NCI-H187 (cell line): ENCODE measurements at places on chromosomes 7 and 10.

- no peak for DNase-seq
These were observed 824.5 kb downstream of the CCSER2 start for GRCh38 chr10:85152911-85153310.

DNA sequence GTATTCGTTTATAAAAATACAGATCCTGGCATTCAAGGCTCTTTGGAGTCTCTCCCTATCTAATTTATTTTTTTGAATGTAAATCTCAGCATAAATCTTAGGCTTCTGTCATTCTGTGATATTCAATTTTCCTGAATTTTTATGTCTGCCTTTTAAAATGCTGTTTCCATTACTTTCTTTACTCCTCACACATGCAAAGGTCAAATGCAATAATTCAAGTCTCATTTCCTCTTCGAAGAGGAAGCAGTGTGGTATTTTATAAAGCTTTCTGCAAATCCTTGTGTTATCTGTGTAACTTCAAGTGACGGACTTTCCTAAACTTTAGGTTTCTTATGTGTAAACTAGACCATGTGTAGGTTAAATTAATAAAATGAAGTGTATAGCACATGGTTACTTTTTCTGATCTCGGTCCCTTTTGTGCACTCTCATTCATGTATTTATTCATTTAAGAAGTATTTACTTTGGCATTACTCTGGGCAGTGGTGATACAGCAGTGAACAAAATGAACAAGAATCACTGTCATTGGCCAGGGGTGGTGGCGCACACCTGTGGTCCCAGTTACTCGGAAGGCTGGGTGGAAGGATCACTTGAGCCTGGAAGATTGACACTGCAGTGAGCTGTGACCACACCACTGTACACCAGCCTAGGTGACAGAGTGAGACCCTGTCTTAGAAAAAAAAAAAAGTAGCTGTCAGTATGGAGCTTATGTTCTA is 332.2 kb downstream of the EXOC4 start:
- no peak for DNase-seq

DNA sequence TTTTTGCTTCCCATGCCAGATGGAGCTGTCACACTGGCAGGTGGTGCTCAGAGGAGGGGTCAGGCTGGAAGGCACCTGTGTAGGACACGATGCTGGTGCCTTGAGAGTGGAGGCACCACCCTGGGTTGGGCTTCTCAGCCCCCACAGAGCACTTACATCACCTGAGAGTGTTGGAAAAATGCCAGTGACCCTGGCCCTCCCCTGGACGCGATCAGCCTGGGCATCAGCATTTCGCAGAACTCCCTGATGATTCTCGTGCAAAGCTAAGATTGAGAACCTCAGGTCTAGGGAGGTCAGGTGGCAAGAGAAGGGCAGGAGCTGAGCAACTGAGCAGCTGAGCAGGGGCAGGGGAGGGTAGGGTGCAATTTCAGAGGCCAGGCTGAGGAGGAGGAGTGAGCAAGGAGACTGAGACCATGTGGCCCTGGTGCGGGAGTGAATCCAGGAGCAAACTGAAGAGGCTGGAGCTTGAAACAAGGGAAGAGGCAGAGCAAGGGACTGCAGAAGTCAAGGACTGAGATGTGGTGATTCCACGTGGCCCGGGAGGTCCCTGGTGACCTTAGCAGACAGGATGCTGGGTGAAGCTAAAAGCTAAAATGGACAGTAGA is 24.7 kb upstream of the GRID1 start:
- DNase-seq = no peak

GRCh38 chr7:138555684-138556083 is 95.6 kb downstream of the TRIM24 start:
- DNase-seq = no peak

GRCh38 chr10:459743-460142 is 229.7 kb downstream of the DIP2C start:
- DNase-seq = no peak

DNA sequence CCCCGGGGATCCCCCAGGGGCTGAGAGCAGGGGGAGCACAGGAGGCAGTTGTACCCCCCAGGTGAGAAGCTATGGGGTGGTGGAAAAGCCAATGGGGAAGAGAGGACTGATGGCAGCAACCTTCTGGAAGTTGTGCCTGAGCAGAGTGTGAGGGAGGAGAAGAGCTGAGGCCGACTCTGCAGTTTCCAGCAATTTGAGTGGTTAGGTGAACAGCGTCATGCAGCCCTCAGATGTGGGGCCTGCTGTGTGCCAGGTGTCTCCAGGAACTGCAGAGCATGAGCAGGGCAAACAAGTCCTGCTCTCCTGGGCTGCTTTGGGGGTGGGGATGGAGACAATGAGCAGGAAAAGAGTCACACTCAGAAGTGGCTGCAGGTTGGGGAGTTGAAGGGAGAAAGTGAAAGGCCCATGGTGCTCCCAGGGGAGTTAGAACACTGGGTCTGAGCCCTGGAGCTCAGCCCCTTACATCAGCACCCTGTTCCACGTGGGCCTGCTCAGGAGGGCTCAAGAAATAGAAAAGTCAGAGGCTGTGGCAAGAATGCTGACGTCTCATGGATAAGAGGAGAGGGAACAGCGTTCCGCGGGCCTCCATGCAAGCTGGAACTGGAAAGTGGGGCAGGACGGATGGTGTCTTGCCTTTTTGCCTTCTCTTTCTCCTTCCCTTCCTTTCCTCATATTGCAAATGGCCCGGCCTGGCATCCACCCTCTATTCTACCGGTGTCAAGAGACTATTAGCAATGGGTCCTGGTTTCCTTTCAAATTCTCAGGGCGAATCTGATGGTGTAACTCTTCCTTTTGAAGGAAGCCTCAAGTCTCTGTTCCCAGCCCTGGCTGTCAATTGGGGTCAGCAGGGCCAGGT is 4.0 kb upstream of the AFAP1L2 start:
- no peak for DNase-seq

DNA sequence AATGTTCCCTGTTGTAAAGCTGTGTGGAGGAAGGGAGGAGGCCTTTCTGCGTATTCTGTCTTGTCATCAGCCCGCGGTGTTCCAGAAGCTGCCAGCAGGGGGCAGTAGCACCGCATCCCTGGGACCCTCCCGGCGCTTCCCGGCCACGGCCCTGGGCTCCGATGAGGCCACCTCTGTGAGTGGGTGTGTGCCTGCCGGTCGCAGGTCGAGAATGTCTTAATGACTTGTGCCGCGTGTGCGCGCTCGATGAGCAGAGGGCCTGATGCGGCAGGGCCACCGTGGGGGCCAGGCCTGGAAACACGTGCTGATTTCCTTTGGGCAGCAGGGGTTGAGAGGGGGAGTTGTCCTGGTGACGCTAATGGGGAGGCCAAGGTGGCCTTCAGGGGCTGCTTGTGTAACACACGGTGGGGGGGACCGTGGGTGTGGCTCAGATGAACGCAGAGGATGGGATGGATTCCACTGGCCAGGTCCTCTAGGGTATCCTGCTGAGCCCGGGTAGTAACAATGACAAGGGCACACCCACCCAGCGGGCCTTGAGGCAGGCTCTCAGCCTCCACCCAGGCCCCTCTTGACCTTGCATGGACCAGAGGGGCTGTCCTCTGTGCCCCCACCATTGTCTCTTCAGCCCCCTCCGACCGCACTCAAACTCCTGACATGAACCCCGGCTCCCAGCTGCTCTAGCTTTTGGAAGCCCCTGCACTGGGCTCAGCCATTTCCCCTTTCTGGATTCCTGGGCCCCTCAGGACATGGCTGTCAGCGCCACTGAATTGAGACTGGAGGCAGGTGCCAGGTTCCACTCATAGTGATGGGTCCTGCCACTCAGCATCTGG is 135.9 kb upstream of the PODXL start:
- DNase-seq = peak; percentile 72

DNA sequence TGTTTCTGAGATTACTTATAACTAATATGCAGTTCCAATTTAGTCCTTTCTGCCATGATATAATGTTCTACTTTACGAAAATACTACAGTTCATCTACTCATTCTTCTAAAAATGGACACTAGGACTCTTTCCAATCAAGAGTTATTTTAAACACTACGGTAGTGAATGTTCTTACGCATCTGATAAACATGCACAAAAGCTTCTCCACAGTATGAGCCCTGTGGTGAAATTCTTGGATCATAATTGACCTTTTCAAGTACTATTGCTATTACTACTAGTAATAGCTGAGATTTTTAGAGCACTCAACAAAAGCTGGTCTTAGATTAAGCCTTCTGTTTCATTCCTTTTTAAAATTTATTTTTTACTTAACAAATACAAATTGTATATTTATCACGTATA is 106.4 kb downstream of the CH25H start:
- DNase-seq = no peak

DNA sequence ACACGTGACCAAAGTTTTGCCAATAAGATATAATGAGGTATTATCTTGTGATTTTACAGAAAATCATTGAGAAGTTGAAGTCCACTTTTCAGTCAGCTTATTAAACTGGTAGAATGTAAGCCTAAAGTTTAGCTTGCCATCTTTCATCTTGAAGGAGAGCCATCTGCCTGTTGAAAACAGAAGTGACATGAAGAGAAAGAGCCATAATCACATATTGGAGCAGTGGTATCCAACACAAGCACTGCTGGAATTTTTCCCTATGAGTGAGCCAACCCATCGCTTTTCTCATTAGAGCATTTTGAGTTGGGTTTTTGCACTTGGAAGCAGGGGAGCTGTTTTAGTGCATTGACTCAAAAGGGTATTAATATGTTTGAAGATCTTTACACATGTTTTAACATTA is 117.6 kb upstream of the FERD3L start:
- DNase-seq = no peak

DNA sequence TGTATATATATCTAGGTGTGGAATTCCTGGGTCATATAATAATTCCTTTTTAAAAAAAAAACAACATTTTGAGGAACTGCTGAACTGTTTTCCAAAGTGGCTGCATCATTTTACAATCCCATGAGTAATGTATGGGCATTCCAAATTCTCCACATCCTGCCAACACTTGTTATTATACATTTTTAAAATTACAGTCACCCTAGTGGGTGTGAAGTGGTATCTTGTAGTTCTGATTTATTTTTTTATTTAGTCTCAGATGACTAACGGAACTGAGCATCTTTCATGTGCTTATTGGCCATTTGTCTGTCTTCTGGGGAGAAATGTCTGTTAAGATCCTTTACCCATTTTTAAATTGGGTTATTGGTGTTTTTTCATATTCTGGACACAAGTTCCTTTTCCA is 12.0 kb upstream of the KLHL7 start:
- no peak for DNase-seq

GRCh38 chr7:2003931-2004812 is 228.6 kb downstream of the MAD1L1 start:
- DNase-seq = no peak

DNA sequence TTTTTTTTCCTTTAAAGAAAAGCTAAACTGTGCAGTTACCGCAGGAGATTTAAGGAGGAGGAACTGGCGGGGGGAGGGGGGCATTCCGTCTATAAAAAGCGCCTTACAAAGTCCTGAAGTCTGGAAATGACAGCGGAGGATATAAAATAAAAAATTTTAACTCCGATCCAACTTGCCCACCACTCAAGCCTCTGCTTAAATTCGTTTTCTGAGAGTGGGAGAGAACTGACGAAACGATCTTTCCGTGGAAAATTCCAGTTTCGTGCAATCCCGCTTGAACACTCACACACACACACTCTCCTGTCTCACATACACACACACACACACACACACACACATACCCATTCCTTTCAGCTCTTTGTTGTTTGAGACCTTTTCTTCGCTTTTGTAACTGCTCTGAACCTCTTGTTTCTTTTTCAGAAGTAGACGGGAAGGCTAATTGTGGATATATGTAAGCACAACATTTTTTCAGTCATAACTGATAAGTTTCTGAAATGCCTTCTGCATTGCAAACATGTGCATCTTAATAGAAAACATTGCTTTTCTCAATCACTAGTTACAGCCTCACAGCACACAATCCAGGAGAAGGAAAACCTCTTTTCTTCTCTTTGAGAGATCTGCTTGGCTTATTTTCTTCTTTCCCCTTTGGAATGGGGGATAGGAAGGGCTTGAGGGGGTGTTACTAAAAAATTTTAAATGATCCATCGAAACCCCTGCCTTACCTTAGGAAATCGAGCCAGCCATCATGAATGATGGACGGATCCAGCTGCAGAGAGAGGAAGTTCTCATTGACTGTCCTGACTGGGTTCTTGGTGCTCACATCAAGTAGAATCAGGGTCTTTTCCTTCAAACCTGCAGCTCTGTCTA is 628 bp downstream of the HPSE2 start:
- no peak for DNase-seq

DNA sequence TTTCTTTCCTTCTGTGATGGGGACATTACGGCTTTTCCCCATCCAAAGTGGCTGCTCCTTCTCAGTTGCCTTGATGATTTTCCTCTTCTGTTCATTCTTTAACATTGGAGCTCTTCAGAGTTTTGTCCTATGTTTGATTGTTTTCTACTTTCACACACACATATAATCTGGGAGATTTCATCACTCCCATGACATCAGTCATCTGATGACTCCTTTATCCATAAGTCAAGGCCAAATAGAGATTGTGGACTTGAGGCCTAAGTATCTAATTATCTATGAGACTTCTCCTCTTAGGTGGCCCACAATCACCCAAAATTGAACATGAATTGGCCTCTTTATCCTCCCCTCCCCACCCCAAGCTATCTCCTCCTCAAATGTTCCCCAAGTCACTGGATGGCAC is 5.3 kb upstream of the COL1A2 start:
- DNase-seq = no peak

- no peak for DNase-seq
These were observed 23.0 kb upstream of the TRIL start for GRCh38 chr7:28981161-28981465.

- DNase-seq = no peak
These were observed 306.2 kb downstream of the GPR37 start for GRCh38 chr7:124459101-124460055.

GRCh38 chr7:151432658-151433521 is 7.1 kb downstream of the CRYGN start:
- DNase-seq = no peak

DNA sequence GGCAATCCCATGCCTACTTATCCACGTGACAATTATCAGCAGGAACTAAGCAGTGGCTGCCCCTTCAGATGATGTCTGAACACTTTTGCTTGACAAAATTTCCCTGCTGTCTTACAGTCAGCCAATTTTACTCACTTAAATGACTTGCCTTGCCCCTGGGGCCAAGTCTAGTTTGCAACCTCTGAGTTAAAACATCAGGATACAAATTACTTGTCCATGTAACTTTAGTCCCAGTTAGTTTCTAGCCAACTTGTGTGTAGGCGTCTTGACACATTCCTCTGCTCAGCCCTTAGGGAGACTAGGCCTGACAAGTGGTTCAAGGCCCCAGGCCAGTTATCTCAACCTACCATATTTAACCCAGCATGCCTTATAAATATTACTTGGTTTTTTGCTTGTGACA is 11.6 kb upstream of the TYSND1 start:
- DNase-seq = no peak

- DNase-seq = no peak
These were observed 114.2 kb upstream of the DGKB start for GRCh38 chr7:15016766-15017165.

GRCh38 chr10:89563861-89564478 is 28.6 kb upstream of the SLC16A12 start:
- DNase-seq = no peak

GRCh38 chr10:30490289-30491000 is 56.5 kb downstream of the MAP3K8 start:
- DNase-seq = no peak

- DNase-seq = no peak
These were observed 31.4 kb downstream of the PARP12 start for GRCh38 chr7:140031364-140031763.
